Dermis blood vessel endothelial cell (primary cell): ENCODE measurements at places on chromosomes 6 and 20. TPM values are rescaled to one million over a fixed set of nuclear protein-coding genes. Genes with fewer than 3 reads are reported as not detected.

GRCh38 chr6:159959165-159959975, 9.5 kb upstream of the IGF2R start:
- no peak for DNase-seq

- peak; percentile 22 for DNase-seq
Observed at GRCh38 chr20:46406986-46407670, 713 bp upstream of the ELMO2 start.

GRCh38 chr20:53260168-53260567, 288.0 kb downstream of the TSHZ2 start:
- no peak for DNase-seq

GRCh38 chr6:111799576-111800258, 73.5 kb downstream of the FYN start:
- no peak for DNase-seq

DNA sequence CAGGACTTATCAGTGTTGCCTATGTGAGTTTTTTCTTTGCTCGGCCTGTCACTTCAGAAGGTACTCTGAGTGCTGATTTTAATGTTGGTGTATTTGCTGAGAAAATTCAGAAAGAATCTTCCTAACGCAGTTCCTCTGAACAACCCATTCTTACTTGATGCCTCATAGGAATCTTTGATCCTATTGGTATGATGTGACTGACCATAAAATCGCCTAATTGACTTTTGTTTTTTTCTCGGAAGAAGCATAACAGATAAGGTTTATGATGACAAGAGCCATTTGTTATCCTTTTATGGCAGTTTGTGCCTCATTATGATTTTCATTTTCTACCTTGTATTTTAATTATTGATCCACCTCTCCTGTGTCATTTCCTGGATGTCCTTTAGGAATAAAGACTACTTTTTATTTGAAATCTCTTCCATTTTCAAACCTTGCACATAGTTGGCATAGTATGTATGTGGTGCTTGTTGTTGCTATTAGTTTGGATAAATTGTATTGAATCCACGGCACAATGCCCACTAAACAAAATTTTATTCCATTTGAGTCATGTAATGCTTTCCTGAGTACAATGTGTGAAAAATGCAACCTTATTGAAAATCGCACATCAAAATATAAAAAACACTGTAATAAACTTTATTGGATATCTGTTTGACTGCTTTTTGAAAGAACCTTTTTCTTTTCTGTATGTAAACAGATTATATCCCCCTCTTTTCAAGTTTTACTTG, 37.3 kb downstream of the LRRC1 start:
- DNase-seq: no peak

GRCh38 chr6:98944598-98945081, 3.1 kb downstream of the FBXL4 start:
- no peak for DNase-seq

- no peak for DNase-seq
Observed at GRCh38 chr20:40606237-40606636, 82.8 kb downstream of the MAFB start.

DNA sequence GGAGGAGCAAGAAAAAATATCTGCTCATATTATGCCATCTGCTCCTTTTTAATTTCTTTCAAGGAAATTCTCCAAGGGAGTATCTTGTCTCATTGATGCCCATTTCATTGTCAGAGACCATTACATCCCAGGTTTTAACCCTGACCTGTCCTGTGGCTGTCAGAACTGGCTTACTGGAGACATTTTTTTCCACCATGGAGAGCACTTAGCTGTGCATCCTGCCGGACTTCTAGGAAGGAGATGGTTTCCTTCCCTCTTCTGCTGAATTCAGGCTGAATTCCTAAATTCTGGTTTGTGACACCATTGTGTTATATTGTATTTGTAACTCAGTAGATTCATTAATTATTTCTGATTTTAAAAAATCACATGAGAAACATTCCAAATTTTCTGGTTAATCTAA, 70.3 kb downstream of the NKAIN2 start:
- DNase-seq: no peak

GRCh38 chr6:116876635-116877611, at the start of gene RFX6:
Gene RFX6 (plus strand): TSS chr6:116877242. CDS start chr6:116877276, 34 bp downstream.
- DNase-seq: no peak

DNA sequence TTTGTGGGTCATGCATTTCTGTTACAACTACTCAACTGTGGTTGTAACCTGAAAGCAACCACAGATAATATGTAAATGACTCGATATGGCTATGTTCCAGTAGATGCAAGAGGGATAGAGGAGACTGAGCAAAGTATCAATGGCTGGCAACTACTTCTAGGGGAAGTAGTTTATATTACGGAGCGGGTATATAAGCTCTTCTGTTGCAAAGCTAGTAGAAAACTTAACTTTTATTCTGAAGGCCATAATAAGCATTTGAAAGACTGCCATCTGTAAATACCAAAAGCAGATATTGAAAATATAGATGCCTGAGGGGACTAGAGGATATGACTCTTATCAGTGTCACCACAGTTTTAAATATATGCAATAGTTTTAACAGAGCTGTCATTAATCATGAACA, 655.3 kb downstream of the PHF3 start:
- no peak for DNase-seq

- DNase-seq: no peak
Observed at GRCh38 chr6:42313941-42314570, 96.4 kb upstream of the MRPS10 start.

GRCh38 chr20:52805296-52805571, 166.9 kb upstream of the TSHZ2 start:
- DNase-seq: no peak

DNA sequence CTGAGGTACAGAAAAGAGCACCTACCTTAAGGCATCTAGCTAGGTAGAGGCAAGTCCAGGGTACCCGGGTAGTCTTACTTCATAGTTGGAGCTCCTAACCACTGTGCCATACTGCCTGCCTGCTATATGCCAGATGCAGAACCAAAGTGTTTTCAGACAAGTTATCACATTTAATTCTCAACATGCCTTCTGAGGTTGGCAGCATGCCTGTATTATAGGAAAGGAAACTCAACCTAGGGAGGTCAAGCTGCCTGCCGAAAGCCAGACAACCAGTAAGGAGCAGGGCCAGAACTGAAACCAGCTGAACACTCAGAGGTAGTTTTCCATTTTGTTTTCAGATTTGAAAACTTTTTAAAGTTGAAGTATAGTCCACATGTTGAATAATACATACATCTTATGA, 5.4 kb downstream of the CTNNBL1 start:
- peak; percentile 69 for DNase-seq

DNA sequence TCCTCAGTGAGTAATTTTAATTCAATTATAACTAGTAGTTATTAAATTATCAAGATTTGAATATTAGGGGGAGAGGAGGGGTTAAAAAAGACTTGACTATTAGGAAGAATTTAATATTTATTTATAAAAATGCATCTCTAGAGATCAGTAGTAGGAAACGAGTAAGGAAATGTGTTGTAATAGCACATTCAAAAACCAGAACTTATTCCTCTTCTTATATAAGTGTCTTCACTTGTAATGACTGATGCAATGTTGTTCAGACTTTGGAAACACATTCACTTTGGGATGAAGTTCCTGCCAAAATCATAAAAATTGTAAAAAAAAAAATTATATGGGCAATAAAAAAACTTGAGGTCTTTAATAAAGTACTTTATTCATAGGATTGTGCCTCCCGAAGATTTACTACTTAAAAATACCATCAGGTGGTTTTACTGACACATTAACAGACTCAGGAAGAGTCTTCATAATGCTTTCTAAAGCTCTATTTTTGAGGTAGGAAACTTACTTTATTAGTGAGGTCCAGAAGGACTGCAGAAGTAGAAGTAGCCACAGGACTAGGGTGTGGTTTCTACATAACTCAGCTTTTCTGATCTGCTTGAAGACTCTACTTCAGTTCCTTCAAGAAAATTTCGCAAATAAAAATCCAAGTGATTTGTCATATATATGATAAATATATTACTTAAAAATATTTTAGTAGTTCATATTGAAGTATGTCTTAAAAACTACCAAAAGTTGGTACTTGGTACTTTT, 59.8 kb downstream of the CCDC170 start:
- DNase-seq: no peak

DNA sequence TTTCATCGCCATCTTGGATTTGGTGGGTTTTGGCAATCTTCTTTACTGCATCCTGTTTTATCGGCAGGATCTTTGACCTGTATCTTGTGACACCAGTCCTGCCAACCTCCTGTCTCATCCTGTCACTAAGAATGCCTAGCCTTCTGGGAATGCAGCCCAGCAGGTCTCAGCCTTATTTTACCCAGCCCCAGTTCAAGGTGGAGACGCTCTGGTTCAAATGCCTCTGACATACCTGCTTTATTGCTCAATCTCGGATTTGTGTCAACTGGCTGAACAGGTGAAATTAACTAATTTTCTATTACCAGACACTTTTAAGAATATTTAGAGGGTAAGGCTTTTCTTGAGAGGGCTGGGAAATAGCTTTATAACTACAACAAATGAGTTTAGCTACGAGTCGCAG, 102.5 kb downstream of the SASH1 start:
- DNase-seq: no peak

GRCh38 chr20:53623134-53623453, 29.5 kb upstream of the ZNF217 start:
- DNase-seq: no peak

- DNase-seq: no peak
Observed at GRCh38 chr6:44656691-44657090, 269.2 kb downstream of the CDC5L start.

GRCh38 chr6:46246081-46246480, 75.3 kb upstream of the ENPP5 start:
- no peak for DNase-seq

DNA sequence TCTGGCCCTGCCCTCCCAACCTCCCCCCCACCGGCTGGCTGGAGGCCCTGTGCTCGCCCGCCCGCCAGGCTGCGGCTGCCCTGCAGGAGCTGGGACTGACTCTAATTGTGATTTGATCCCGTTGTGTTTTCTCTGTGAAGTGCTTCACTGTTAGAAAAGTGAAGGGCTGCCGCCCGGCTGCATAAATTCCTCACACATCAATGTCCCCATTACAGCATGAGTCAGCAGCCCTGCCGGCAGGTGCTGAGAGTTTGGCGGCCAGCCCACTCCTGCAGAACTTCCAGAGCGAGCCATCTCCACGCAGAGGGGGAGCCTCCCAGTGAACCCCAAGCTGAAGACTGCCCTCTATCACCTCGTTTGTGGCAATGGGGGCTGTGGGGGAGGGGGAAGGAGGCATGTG, 137.9 kb downstream of the DLL1 start:
- peak; percentile 71 for DNase-seq

GRCh38 chr6:142014515-142014914, 118.2 kb upstream of the GJE1 start:
- DNase-seq: peak; percentile 65

GRCh38 chr6:150227281-150227680, 84.4 kb downstream of the PPP1R14C start:
- no peak for DNase-seq

DNA sequence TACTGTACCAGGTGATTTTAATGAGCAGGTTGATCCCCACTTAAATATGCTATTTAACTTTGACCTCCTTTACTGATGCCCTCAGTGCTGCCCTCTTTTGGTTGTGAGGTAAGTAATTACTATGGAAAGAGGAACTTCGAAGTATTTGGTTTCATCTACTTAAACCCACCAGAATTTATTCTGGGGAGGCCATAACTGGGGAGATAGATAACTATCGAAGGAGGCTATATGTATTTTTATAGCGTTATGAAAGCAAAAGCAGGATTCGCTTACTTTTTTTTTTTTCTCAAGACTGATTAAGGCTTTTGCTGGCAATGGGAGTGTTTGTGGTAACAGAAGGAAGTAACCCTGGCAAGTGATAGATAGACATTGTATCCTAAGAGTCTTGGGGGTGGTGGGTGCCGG, 168.9 kb upstream of the CENPW start:
- peak; percentile 64 for DNase-seq

- DNase-seq: no peak
Observed at GRCh38 chr6:38183856-38184584, 364.5 kb downstream of the ZFAND3 start.

WFDC12 gene
- not detected in 2 replicates for total RNA-seq

RPS10 gene
- 899 and 3,703 TPM in 2 replicates for total RNA-seq

TBCC gene
- total RNA-seq: 41.9 and 53.4 TPM in 2 replicates

SLC4A11 gene
- 7.5 and 14.9 TPM in 2 replicates for total RNA-seq

ANKRD66 gene
- not detected in 2 replicates for total RNA-seq

NRN1 gene
- total RNA-seq: 43.4 and 56.3 TPM in 2 replicates

LPIN3 gene
- 1.0 and 1.5 TPM in 2 replicates for total RNA-seq
